ENCODE measurements at places on chromosomes 6 and 20.

DNA sequence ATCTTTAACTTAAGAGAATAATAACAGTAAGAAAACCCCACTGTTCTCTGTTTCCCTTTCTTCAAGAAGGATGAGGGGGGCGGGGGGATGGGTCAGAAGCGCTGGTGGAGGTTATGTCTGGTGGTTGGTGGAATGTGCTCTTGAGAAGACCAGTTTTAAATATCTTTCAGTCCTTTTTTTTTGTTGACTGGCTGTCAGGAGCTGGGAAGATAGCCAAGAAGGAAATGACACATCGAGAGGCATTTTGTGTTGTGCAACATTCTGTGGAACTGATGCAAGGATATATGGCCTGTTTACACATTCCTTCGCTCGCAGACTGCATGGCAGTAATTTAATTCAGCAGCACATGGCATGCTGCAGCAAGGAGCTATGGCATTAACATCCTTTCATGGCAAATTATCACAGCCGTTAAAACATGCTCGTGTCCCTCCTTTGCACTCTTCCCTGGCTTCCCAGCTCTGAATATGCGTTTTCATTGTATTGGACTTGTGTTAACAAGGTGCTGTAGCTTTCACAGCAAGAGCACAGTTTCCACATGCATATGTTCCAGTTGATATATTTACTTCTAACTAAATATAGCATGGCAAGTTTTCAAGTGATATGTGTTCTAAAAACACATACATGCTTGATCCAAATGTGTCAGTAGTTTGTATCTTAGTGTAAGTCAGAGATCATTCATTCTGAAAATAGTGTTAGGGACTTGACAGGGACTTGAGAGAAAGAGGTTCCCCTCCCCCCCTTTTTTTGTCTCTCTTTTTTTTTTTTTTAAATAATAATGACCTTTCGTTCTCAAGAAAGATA lies 68.2 kb upstream of the SUPT3H start:
- DNase-seq, result no peak

GRCh38 chr6:10999994-11000393 lies 44.1 kb downstream of the ELOVL2 start:
- DNase-seq, result no peak

DNA sequence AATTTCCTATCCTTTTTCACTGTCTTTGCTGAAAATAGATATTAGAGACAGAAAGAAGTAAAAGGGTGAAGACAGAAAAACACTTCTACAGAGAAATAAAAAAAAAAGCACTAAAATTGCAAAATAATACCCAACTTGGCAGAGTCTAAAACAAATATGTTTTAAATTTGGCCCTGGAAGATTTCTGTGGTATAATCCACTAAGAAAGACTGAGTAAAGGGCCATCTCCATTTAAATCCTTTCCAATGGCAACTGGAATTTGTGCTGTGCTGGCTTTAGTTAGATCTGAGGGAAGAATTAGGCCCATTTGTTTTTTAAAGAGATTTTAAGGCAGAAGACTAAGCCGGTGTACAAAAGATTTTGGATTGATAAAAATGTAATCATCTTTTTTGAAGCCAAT lies 321.2 kb downstream of the GJA1 start:
- no peak for DNase-seq

DNA sequence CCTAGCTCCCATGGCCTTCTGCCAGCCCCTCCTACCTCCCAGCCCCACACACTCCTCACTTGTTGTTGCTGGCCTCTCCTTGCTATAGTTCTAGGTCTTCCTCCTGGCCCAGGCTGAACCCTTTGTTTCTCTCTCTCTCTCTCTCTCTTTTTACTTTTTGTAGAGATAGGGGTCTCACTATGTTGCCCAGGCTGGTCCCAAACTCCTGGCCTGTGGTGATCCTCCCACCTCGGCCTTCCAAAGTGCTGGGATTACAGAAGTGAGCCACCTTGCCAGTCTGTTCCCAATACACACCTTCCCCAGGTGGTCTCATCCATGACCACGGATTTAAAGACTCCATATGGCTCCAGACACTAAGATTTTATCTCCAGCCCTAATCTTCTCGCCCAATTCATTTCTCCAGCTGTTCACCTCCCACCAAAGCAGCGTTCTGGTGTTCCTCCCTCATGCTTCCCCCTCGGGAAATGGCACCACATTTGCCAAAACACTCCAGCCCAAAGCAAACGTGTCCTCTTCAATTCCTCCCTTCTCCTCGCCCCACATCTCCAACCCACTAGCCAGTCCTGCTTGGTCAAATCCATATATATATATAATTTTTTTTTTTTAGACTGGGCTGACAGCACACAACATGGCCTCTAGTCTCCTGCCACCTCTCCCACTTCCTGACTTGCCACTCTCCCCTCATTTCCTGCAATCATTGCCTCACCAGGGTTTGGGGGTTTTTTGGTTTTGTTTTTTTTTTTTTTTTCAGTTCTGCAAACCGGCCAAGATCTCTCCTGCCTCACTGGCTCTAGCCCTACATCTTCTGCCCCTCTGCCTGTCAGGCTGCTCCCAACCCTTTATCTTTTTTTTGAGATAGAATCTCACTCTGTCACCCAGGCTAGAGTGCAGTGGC lies 104.4 kb downstream of the NCR2 start:
- peak; percentile 37 for DNase-seq

DNA sequence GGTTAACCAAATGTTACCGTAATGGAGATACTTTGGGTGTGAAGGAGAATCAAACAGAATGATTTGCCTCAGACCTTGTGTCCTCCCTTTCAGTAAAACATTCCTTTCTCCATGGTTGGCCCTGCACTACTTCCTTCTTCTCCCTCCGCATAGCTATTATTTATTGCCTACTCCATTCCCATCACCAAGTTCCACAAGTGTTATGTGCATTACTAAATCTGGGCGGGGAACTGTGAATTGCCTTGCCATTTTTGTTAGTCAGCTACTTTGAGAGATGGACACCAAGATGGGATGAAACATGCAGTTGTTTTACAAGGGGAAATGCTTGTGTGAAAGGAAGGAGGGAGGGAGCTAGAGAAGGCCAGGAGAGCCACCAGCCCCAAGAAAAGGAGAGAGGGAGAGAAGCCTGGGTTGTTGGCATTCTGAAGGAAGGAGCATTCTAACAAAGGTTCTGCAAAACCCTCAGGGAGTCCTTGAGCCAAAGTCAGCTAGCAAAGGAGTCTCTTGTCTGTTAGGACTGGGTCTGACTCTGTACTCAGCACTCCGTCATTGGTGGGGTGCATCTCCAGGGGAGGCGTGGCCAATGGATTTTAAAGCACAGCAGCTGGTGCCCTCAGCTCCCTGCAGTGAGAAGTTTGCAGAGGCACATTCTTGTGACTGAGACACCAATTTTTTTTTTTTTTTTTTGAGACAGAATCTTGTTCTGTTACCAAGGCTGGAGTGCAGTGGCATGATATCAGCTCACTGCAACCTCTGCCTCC lies 83.6 kb upstream of the CHD6 start:
- DNase-seq, result no peak

- DNase-seq, result no peak
Observed at GRCh38 chr6:102075539-102075938, 682.0 kb downstream of the GRIK2 start.

DNA sequence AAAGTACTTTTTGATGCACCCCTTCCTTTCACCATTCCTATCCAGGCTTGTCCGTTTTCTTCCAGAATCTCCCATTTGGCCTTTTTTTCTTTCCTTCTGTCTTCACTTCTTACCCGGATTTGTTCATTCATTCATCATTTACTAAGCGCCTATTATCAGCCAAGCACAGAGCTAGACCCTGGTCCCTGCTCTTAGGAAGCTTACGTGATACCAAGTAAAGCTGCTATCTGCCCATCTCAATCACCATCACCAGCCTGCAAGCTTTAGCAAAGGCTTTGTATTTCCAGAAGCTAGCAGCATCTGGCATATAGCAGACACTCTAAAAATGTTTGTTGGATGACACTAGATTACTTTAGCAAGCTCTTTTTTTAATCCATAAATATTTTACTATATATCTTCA lies 4.8 kb downstream of the NDRG3 start:
- DNase-seq, result no peak

GRCh38 chr6:157186785-157187181 lies 136.5 kb downstream of the TMEM242 start:
- DNase-seq, result peak; percentile 5

- DNase-seq, result no peak
Observed at GRCh38 chr20:38192323-38192885, 27.3 kb upstream of the TGM2 start.

DNA sequence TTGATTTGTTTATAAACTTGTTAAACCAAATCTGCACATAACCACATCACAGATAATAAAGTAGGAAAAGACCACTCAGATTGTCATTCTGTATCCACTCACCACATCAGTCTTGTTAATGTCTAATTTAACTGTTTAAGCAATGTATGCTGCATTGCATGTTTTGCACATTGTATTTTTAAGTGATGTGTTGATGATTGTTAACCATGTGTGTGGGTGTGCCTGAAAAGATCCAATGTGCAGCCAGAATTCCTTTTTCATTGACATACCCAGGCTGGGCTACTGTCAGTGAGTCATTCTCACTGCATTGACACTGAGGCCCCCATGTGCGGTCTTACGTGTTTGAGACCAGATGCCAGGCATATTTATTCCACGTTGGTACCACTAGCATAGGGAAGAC lies 167.3 kb downstream of the TRMT11 start:
- no peak for DNase-seq

GRCh38 chr6:163533443-163533842 lies 118.9 kb downstream of the QKI start:
- DNase-seq, result no peak

- DNase-seq, result no peak
Observed at GRCh38 chr6:56616967-56617366, 25.7 kb downstream of the DST start.

DNA sequence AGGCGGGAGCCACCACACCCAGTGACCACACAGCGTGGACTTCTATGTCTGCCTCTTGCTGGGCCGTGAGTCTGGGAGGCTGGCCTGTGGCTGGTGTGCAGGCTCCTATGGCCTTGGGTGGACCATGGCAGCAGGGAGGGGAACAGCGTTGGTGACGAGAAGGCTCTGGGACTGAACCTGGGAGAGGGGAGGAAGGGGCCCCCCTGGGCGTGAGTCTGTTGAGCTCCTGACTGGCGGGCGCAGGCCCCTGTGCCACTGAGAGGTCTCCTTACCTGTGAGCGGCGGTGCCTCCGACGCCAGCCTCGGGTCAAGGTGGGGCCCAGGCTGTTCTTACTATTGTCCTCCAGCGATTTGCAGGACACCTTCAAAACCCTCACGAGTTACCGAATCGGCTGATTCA lies 12.8 kb upstream of the HELZ2 start:
- DNase-seq, result no peak

DNA sequence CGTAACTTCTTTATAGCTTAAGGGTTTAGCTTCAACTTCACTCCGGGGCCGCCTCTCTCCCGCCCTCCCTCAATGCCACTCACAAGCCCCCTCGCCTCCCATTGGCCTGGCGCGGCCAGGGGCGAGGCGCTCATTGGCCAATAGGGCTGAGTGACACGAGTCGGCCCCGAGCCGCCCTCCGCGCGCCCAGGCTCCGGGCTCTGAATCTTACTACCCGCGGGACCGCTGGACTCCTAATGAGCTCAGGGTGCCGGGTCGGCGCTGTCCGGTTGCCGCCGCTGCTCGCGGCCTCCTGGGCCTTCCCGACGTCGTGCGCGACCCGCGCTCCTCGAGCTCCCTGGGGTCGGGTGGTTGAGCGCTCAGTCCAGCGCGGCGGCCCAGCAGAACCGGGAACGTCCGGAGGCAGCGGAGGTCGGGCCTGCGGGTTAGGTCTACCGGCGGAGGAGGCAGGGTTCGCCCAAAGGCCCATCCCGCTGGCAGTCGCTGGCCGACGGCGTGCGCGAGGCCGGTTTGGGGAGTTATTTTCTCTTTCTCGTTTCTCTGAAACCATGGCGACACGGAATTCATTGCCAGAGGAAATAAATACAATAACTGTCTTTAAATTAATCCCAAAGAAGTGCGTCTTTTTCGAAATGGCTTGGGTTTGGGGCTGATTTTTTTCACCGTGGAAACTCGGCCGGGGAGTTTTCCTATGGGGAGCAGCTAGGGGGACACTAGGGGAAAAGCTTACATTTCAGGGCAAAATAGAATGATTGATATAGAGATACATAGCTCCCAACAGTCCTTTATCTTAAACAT lies at the start of gene SIM1:
Gene SIM1, minus strand, starts transcription at position 19 of the 798 bp plus-strand sequence. CDS start 1,453 bp downstream, outside the sequence.
- no peak for DNase-seq

- DNase-seq, result no peak
Observed at GRCh38 chr6:144143106-144143505, 7.2 kb upstream of the STX11 start.

DNA sequence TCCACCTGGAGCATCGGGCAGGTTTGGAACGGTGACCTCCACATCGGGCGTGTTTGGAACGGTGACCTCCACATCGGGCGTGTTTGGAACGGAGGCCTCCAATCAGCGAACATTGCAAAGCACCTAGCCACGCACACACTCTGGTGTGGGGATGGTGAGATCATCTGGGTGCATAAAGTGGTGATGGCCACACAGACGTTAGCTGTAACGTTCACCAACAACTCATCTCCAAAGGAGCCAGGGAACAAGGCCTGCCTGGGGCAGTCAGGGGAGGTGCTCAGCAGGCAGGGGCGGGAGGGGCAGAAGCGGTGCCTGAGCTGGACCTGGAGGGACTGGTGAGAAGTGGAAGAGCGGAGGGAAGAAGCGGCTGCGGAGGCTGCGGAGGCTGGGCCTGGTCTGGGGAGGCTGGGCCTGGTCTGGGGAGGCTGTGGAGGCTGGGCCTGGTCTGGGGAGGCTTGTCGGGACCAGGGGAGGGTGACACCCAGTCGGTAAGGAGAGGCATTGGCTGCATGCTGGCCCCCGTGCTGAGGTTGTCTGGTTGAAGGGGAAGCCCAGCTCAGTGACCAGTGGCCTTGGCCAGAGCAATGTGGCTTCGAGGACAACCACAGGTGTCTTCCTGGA lies 89.9 kb downstream of the PSMB1 start:
- no peak for DNase-seq

DNA sequence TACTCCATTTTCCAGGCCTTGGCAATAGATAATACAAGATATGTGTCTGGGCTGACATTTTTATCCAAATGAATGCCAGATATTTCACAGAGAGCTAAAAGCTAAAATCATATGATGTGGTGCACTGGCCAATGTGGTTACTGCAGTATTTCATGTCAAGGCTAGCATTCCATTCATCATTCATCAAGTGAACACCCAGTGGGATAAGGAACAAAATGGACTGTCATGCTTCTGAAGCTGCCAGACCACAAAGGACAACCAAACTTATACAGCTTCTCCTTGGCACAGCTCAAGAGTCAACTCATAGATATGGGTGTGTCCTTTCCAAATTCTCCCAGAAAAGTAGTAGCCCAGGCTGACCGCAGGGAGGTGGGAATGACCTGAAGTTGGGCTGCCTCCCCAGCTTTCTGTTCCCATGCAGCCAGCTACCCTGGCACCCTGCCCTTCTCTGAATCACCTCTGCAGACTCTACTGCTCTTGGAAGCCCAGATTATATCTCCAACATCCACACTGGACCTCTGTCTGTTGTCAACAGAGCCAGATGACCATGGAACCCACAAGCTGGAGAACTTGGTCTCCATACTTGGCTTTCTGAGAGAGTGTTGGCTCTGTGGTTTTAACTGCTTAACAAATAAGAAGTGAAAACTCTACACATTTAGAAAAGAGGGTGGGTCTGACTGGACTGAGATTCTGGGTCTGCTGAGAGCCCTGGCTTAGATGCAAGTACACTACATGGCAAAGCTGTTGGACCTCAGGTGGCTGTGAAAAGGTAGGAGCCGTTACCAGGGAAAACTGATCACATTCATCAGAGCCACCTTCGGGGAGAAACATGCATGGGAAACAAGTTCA lies 122.8 kb downstream of the ALDH8A1 start:
- DNase-seq, result no peak

GRCh38 chr6:37233541-37233940 lies 24.0 kb upstream of the TBC1D22B start:
- no peak for DNase-seq

Data from CD4-positive, alpha-beta T cell treated with Interleukin-12 subunit alpha and Interleukin-12 subunit beta, for 1 hour (primary cell).